ENCODE measurements at places on chromosomes 2 and 18.
A peak's percentile ranks its signal among the peaks of the same experiment; 100 is the strongest.

DNA sequence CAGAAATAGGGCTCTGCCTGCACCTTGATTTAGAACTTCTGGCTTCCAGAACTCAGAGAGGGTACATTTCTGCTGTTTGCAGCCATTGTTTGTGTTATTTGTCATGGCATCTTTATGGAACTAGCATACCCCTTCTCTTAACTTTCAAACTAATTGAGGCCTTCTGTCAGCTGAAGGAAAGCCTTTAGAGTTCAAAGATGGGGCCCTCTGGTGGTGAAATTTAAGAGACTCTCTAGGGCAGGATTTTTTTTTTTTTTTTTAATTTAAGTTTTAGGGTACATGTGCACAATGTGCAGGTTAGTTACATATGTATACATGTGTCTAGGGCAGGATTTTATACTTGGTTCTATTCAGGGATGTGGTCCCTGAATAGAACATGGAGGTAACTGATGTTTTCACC lies 260.6 kb upstream of the LINC00305 start:
- no peak for DNase-seq

DNA sequence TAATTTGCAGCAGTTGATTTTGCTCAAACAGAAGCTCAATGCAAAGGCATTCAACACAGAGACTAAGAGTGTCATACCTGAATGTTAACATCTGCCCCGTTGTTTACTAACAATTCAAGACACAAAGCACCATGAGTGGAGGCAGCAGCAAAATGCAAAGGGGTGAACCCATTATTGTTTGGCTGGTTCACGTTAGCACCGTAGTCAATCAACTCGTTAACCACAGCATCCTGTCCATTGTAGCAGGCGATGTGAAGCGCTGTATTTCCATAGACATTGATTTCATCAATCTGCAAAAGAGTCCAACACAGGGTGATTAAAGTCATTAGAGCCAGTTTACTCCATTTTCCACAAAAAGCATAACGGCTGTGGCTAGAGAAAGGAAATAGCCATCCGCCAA lies 189.3 kb downstream of the ANKRD44 start:
- no peak for DNase-seq

DNA sequence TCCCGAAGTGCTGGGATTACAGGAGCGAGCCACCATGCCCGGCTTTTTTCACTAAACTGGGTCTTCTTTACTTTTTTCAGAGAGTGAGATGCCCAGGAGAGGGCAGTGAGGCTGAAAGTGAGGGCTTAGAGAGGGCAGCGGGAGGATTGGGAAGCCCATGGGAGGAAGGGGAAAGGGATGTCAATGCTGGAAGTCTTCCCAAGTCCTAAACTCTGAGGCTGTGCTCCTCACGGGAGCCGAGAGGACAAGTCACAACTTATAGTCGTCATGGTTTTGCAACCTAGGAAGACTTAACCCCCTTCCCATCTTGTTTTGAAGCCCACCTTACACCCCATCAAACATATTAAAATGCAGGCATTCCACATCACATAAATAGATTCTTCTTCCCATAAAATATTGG lies 15.1 kb upstream of the MEP1B start:
- no peak for DNase-seq

GRCh38 chr2:69988086-69988635 lies 26.7 kb upstream of the ASPRV1 start:
- no peak for DNase-seq

DNA sequence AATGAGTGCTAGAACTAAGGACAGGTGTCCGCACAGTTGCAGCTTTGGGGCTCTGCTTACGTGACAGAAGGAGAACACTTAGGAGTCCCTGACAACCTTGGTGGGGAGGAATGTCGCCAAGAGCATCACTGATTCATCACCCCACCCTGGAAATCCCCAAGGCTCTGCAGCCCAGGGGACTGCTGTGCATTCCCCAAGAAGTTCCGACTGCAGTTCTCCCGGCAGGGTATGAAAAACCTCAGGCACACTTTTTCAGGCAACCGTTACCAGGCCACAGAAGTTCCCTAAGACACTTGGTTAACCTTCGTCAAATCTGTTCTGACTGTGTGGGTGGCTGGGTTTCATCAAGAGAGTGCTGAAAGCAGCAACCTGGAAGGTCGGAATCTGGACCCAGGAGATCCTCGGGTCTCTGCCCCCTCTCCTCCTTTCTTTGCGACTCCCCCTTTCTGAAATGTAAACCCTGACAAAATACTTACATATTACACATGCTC lies 192.1 kb upstream of the CXCR4 start:
- DNase-seq, result no peak

GRCh38 chr2:207008105-207008990 lies 69.0 kb downstream of the CPO start:
- DNase-seq, result no peak

- no peak for DNase-seq
Observed at GRCh38 chr2:133331436-133331835, 236.8 kb downstream of the NCKAP5 start.

DNA sequence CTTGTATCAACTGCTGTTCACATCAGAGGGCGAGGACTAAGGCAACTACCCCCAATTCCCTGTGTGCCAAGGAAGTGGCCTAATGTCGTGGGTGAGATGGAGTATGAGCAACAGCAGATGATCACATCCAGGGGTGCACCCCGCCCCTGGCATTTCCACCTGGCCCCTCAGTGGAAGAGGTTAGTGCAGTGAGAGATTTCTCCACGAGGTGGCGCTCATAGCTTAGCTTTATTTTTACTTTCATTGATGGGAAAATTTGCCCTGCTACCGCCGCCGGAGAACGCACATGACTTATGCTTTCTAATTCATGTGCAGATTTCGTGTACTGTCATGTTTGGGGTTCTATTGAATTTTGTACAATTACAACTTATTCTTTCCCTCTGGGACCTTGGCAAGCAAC lies 470.6 kb upstream of the MEX3C start:
- no peak for DNase-seq

GRCh38 chr18:77763530-77764145 lies 514.0 kb downstream of the GALR1 start:
- no peak for DNase-seq

- no peak for DNase-seq
Observed at GRCh38 chr2:57549642-57550102, 496.9 kb upstream of the VRK2 start.

GRCh38 chr2:74831693-74832530 lies 2.0 kb upstream of the HK2 start:
- DNase-seq, result no peak

DNA sequence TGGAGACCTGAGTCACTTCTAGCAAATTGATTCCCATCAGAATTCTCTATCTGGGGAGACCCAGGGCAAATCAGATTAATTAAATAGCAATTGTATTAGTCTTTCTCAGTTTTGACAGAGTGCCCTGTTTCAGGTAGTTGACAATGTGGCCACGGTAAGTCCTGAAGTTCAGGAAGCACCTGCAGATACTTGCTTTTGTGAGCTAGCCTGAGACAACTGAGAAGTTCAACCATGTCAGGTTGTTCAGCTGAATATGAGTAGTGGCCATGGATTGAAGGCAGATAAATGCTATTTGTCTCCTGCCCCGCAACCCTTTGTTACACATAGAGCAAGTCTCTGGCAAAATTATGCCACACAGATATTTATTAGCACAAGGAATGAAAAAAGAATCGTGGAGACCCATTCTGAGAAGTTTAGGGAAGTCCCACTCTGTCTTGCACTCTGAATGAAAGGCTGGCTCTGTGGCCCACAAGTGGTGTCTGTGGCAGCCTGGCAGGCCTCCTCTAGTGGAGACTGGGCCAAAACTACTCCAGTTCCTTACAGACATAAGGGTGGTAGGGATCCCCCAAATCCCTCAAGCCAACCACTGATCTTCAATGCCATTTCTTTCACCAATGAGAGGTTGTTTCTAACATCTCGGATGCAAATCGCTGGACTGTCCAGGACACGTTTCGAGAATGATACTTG lies 61.3 kb downstream of the POU3F3 start:
- DNase-seq, result no peak

GRCh38 chr2:136437461-136437860 lies 319.5 kb upstream of the CXCR4 start:
- DNase-seq, result no peak

DNA sequence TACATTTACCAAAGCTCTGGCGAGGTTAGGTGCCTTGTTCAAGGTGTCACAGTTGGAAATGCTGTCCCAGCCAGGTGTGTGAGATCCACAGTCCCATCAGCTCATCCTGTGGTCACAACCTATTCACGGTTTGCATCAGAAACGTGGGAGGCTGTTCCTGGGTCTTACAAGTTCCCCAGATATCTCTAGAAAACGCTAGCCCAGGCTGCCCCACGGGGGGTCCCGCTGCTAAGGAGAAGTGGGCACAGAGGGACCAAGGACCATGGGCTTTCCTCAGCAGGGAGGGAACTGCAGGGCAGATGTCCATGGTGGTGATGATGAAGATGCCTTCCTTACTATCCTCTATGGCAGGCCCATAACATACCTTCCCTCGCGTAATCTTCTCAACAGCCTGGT lies 649 bp downstream of the FECH start:
- DNase-seq, result peak; percentile 2

DNA sequence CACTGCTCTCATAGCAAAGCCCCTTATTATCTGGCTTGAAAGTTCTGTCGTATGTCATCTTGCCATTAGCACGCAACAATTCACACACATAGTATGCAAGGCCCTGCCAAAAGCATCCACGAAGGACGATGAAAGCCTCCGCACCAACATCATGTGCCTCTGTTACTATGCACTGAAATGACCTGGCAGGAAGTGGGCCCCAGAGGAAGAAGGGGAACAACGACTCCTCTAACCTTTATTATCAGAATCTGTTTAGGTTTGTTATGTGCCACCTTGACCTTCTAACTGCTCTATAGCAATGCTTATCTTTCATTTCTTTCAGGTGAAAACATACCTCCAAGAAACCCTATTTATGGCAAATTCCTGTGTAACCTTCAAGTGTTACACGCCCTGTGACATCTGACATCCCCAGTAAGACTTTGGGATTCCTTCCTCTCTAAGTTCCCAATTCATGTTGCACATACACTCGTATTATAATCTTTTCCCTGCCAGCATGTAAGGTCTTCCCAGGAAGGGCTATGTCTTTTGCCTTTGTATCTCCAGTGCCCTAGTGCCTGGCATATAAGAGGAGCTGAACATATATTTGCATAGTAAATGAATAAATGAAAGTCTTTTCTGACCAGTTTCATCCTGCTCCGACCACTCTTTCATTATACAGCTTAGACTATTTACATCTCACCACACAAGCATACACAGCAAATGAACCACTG lies 7.0 kb upstream of the NDUFV2 start:
- DNase-seq, result peak; percentile 89

DNA sequence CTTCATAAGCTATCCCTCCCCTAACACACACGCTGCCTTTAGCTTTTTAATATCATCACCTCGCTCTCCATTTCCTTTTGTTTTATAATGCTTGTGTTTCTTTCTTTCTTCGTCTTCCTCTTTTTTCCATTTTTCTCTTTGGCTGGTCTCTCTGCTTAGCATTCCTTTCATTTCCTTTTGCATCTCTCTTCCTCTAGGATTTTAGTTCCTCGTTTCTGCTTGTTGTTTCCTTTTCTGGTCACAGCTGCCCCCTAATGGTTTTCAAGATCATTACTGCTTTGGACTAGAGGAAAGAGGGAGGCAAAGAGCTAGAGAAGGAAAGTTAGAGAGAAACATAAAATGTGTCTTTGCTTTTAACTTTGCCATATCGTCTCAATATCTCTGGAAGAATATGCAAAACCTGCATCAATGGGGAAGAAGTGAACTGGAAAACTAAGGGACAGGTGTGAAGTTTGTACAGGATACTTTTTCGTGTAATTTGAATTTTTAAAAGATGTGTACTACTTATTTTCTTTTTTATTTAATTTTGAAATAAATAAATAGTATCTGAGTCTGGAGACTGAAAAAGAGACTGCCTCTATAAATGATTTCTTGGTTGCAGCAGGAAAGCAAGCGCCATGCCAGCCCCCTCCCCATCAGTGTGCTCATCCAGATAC lies 6.3 kb upstream of the NRP2 start:
- no peak for DNase-seq

DNA sequence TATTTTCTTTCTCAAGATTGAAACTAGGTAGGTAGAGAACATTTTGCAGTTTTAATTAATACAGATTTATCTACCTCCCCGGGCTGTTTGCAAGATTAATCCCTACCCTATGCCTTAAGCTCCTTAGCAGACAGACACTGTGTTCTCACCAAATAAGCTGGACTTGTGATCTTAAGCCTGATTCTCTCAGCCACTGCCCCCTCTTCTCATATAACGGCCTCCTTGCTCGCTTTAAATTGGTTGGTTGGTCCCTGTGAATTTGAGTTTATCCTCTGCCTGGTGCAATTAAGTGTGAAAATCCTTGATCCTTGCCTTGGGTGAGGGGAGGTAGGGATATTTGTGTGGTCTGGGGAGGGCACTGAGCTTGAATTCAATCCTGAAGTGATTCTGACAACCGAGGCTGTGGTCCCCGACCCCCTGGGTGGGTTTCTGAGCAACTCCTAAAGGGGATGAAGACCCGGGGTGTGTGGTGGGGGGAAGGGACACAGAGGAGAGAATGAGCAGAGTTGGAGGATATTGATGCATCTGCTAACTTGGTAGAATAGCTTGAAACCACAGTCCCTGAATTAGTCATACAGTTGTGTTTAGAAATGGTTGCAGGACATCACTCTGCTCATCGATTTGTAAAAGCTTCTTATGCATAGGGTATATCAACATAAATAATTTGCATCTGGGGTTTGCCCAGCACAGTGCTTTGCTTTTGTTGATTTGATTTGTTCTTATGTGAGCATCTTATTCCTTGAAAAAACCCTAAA lies 36.9 kb upstream of the NCKAP5 start:
- no peak for DNase-seq

- no peak for DNase-seq
Observed at GRCh38 chr2:149686136-149687051, 98.8 kb upstream of the MMADHC start.

- no peak for DNase-seq
Observed at GRCh38 chr18:63708650-63709049, 5.9 kb downstream of the SERPINB11 start.

- DNase-seq, result no peak
Observed at GRCh38 chr2:190819840-190820301, 60.8 kb upstream of the GLS start.

DNA sequence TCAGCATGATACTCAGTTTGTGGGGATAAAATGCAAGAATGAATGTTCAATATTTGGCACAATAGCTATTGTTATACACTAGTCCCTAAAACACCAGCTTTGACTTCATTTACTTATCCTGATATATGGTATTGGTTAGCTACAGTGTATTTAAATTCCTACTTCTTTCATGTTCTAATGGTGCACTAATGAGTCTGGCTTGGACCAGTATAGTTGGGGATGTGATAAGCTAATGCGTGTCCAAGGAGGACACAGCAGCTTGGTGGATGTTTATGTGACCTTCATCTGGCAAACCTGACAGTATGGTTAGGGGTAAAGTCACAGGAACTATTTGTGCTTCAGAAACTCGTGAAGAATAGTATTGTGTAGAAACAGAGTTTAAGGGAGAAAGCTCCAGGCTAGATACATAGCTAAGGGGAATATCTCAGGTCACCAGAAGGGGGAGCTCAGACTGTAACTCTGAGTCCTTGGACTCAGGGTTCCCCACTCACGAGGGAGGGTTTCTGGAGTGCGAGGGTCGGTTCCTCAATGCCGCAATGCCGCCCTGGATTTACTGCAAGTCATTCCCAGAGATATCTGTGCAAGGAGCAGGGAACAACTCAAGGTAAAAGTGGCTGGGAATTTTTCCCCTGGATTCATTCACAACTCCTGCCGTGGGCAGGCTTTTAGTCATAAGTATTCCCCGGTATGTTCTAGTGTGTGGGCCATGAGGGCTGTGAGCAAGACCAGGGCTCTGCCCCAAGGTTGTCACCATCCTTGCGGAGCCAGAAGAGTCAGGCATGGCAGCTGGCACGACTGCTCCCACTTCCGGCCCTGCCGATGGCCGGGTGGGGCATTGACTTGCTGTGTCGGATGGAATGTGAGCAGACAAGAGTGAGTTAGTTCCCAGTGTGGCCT lies 14.5 kb downstream of the IL1R2 start:
- peak; percentile 16 for DNase-seq

All from CD4-positive, CD25-positive, alpha-beta regulatory T cell (primary cell).